ENCODE measurements at places on chromosomes 7 and 10.
A peak's percentile ranks its signal among the peaks of the same experiment; 100 is the strongest.

DNA sequence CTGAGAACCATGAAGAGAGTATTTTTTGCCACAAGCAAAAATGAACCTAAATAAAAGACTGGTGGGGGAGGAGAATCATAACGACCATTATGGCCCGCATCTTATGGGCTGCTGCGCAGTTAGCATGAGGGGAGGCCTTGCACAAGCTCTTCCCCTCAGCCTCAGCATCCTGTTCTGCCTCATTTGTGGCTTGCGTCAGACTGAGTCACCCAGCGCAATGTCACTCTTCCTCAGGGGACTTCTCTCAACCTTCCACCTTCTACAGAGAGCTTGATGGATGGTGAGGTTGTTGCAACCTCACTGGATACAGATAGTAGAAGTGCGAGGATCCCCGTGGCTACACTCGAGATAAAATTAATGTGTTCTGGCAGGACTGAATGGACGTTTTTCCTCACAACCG, 16.8 kb upstream of the GPR15LG start:
- peak; percentile 21 for DNase-seq

- peak; percentile 45 for DNase-seq
Observed at GRCh38 chr10:93379731-93380575, 102.2 kb downstream of the MYOF start.

GRCh38 chr7:105389889-105390288, 1.2 kb upstream of the SRPK2 start:
- DNase-seq = no peak

GRCh38 chr7:16671811-16672210, 25.8 kb downstream of the BZW2 start:
- no peak for DNase-seq

- no peak for DNase-seq
Observed at GRCh38 chr7:115135769-115136410, 214.0 kb downstream of the MDFIC start.

DNA sequence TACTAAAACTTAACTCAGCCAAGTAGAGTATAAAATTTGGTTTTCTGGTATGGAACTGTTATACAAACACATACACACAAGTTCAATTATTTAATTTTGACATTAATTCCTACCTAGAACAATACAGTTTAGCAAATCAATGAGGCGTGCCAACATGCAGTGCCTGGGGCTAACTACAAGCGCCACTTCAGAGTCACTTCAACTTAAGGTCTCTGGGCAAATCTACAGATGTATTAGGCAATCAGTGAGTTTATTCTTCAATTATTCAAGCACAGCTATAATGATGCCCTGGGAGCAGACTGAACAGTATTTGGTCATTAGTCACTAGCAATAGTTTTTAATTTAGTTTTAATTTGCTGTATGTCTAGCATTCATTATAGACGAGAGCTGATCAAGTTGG, 51.6 kb downstream of the HIBADH start:
- DNase-seq = no peak

- no peak for DNase-seq
Observed at GRCh38 chr7:34043461-34044305, 138.3 kb downstream of the BMPER start.

- DNase-seq = no peak
Observed at GRCh38 chr7:65910237-65910636, 37.4 kb downstream of the VKORC1L1 start.

Measured in stimulated activated CD4-positive, alpha-beta T cell treated with anti-CD3 and anti-CD28 coated beads, Interleukin-15, amount 100 ng/mL, for 48 hours (primary cell).